ENCODE measurements at places on chromosomes 16 and 17.

DNA sequence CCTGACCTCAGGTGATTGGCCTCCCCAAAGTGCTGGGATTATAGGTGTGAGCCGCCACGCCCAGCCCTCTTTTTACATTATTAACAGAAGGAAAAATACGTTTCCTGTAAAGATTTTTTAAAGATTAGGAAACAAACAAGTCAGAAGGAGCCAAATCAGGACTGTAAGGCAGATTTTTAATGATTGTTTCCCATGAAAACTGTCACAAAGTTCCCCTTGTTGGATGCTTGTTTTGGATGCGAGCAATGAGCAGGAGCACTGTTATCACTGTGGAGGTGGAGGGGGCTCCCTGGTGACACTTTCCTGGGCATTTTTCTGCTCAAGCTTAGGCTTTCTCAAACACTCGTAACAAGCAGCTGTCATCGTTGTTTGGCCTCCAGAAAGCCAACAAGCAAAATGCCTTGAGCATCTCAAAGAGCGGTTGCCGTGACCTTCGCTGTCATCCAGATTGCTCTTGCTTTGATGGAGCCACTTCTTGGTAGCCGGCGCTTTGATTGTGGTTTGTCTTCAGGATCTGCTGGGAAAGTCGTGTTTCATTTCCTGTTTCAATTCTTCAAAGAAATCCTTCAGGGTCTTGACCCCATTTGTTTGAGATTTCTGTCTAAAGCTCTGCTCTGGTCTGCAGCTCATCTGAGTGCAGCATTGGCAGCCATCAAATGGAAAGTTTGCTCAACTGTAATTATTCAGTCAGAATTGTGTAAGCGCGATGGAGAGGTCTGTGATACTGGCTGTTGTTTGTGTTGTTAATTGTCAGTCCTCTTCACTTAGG lies 128.7 kb downstream of the RPTOR start:
- DNase-seq: no peak

GRCh38 chr16:86428729-86429517 lies 81.4 kb upstream of the FOXF1 start:
- DNase-seq: no peak

DNA sequence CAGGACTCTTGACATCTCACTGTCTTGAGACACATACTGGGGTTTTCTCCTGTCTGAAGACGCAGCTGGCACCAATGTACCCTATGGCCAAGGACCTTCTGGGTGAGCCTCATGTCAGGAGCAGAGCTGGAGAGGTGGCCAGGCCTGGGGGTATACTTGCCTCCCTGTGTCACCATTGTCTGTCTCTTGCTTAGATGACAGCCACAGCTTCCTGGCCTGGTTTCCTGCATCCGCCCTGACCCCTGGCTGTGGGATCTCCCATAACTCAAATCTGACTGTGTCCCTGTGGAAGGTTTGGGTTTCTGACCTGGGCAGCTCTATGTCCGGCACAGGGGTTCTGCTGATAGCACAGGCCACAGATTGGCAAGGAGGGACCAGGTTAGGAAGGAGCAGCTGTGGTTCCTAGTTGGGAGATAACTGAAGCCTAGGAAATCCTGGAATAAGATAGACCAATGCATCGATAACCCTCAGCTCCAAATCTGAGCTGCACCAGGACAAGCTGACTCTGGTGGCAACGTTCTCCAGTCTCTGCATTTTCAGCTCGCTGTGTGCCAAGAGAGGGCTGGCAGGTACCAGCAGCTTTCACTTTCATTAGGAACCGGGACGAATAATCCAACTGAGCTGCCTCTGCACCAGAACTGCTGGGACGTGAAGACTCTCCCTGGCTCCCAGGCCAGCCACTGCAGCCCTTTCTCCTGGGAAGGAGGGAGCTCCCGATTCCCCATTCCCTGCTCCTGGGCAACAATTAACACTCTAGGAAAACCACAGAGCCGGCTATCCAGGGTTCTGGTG lies 5.0 kb downstream of the DEXI start:
- no peak for DNase-seq

GRCh38 chr17:73690676-73691075 lies 46.4 kb upstream of the SDK2 start:
- DNase-seq: no peak

DNA sequence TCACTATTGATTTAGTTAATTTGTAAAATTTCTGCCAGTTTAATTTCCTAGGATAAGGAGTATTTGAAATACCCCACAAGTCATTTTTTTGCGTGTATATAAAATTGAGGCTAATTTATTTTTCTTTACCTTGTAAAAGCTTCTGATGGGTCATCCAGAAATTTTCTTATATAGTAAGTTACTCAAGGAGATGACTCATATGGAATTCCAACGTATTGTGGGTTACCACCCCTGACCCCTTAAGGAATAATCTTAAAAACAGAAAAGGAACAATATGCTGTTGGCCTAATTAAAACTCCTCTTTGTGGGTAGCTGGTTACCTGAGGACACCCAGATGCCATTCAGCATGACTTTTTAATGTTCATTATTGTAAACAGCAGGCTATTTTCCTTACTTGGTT lies 13.6 kb downstream of the HEATR6 start:
- DNase-seq: no peak

DNA sequence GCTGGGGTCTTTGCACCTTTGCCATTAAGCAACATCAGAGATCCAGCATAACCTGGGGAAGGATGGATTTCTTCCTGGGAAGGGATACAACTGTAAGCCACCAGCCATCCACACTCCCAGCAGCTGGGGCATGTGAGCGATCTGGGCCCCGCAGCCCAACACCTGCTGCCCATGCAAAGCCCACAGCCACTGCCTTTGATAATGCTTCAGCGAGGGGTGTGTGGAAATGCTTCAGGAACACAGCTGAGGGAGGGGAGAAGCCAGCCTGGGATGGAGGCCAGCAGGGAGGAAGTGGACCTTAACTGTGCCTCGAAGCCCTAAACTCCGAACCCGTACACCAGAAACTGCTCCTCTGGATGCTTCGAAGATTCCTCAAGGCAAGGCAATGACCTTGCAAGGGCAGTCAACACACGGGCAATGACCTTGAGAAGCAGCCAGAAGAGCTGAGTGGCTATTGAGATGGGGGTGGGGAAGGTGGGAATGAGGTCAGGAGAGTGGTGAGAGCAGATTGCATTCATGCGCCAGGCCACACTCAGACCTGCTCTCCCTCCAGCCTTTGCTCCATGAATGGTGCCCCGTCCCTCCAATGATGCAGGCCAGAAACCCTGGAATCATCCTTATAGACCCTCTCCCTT lies 49.1 kb downstream of the KATNIP start:
- no peak for DNase-seq

- DNase-seq: no peak
These were observed 5.1 kb downstream of the CCL18 start for GRCh38 chr17:36069136-36069535.

GRCh38 chr17:13420418-13420826 lies 181.3 kb downstream of the HS3ST3A1 start:
- no peak for DNase-seq

- peak; percentile 27 for DNase-seq
These were observed 1.5 kb upstream of the ARHGDIG start for GRCh38 chr16:278863-279366.

DNA sequence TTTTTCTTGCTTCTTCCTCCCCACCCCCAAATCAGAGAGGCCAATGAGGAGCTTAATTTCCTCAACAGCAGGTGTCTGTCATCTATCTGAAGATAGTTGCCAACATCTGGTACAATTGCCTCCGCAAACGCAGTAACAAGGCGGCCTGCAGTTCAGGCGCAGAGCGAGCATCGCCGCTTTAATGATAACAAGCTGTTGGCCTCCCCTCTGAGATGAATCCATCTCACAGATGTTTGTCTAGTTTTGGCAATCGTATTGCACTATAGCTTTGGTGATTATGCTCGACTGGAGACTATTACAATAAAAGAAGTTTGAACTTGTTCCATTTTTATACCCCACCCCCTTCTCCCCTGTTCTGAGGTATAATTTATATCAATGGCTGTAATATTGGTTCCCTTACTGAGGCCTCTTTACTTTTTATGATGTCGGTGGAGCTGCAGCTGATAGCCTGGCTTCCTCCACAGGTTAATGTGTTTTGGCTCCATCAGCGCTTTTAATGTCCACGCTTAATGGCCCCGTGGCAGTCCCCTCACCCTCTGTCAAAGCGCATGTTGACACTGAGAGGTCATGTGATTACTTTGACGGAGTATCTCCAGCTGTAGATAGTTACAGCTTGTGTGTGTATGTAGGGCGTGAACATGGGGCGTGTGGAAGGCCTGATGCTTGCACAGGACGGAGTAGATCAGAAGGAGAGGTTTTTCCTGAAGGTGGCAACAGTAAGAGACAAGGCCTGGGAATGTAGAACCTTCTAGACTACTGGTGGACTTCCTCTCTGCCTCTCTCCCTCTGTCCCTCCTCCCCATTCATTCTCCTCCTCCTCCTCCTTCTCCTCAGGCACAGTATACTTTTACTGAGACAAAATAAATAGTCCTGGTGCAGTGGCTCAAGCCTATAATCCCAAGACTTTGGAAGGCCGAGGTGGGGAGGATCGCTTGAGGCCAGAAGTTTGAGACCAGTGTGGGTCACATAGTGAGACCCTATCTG lies 164.7 kb downstream of the MSI2 start:
- no peak for DNase-seq
